ENCODE measurements at places on chromosomes 1 and 21.

DNA sequence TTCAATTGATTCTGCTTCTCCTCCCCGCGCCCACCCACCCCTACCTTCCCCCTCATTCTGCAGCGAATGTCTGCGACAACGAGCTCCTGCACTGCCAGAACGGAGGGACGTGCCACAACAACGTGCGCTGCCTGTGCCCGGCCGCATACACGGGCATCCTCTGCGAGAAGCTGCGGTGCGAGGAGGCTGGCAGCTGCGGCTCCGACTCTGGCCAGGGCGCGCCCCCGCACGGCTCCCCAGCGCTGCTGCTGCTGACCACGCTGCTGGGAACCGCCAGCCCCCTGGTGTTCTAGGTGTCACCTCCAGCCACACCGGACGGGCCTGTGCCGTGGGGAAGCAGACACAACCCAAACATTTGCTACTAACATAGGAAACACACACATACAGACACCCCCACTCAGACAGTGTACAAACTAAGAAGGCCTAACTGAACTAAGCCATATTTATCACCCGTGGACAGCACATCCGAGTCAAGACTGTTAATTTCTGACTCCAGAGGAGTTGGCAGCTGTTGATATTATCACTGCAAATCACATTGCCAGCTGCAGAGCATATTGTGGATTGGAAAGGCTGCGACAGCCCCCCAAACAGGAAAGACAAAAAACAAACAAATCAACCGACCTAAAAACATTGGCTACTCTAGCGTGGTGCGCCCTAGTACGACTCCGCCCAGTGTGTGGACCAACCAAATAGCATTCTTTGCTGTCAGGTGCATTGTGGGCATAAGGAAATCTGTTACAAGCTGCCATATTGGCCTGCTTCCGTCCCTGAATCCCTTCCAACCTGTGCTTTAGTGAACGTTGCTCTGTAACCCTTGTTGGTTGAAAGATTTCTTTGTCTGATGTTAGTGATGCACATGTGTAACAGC lies 339.9 kb downstream of the NTNG1 start:
- no peak for DNase-seq

- no peak for DNase-seq
Observed at GRCh38 chr1:44714944-44715571, 15.9 kb downstream of the RNU5D-1 start.

GRCh38 chr21:35338281-35338680 lies 289.2 kb upstream of the RUNX1 start:
- no peak for DNase-seq

- no peak for DNase-seq
Observed at GRCh38 chr1:47438165-47439016, 547 bp downstream of the FOXD2 start.

DNA sequence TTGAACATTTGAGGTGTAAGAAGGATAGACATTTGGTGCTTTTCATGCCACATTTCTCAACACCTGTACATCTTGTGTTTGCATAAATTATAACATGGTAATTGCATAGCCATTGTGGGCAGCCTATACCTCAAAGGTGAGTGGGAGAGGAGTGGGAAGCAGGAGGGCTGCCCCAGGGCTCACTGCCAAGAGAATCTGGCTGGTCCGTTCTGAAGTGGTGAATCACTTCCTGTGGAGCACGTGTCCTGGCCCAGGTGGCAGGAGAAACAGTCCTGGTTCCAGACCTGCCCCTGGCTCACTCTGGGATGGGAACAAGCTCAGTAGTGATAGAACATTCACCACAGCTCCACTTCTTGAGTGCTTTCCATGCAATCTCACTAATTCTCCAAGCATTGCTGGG lies 11.6 kb upstream of the OLFML2B start:
- no peak for DNase-seq

- DNase-seq, result no peak
Observed at GRCh38 chr1:56074007-56074651, 505.2 kb downstream of the PLPP3 start.

DNA sequence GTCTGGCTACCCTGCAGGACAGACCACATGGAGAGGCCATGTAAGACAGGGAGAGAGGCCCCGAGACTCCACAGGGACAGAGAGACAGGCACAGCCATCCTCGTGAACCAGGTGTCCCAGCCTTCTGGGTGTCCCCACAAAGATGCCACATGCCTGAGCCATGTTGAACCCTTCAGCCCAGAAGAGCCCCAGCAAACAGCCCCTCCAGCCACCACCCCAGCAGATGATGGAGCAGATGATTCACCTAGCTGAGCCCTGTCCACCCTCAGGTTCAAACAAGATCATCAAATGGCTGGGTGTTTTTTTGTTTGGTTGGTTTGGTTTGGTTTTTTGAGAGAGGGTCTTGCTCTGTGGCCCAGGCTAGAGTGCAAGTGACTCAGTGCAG lies 78.7 kb downstream of the DHRS3 start:
- DNase-seq, result no peak

DNA sequence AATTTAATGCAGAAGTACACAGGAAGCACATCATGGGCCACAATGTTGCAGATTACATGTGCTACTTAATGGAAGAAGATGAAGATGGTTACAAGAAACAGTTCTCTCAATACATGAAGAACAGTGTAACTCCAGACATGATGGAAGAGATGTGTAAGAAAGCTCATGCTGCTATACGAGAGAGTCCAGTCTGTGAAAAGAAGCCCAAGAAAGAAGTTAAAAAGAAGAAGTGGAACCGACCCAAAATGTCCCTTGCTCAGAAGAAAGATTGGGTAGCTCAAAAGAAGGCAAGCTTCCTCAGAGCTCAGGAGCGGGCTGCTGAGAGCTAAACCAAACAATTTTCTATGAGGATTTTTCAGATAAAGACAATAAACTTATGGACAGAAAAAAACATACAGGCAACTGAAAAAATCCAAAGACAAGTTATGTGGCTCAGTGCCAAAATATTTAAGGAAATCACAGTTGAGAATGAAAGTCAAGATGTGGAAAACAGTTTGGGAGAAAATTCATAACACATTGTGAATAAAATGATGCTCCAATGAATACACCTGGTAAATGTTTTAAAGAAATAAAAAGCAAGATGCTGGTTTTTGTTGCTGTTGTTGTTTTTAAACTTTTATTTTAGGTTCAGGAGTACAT lies 2.8 kb upstream of the ZNF644 start:
- DNase-seq, result no peak

- DNase-seq, result no peak
Observed at GRCh38 chr1:110787328-110788071, 85.4 kb upstream of the CD53 start.

GRCh38 chr1:6389971-6390370 lies 3.6 kb downstream of the ACOT7 start:
- no peak for DNase-seq

DNA sequence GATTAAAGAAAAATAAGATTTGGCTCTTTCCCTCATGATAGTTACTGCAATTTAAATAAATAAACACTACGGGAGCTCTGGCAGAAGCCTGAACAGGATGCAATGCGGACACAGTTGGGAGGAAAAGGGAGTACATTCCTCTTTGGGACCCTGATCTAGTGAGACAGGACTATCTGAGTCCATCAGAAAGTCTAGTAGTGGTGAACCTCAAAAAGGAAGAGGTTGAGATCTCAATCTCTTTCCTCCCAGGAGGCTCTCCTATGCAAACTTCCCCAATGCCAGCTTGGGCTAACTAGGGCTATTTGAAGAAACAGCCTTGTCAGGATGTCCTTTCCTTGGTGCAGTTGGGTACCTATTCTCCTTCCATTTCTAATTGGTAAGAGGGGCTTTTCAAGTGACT lies 4.9 kb upstream of the ABCD3 start:
- no peak for DNase-seq

- DNase-seq, result no peak
Observed at GRCh38 chr1:64861611-64862010, 104.7 kb downstream of the JAK1 start.

GRCh38 chr1:69291541-69291940 lies 276.2 kb upstream of the LRRC7 start:
- no peak for DNase-seq

- DNase-seq, result no peak
Observed at GRCh38 chr1:118859999-118860398, 128.1 kb downstream of the TBX15 start.

DNA sequence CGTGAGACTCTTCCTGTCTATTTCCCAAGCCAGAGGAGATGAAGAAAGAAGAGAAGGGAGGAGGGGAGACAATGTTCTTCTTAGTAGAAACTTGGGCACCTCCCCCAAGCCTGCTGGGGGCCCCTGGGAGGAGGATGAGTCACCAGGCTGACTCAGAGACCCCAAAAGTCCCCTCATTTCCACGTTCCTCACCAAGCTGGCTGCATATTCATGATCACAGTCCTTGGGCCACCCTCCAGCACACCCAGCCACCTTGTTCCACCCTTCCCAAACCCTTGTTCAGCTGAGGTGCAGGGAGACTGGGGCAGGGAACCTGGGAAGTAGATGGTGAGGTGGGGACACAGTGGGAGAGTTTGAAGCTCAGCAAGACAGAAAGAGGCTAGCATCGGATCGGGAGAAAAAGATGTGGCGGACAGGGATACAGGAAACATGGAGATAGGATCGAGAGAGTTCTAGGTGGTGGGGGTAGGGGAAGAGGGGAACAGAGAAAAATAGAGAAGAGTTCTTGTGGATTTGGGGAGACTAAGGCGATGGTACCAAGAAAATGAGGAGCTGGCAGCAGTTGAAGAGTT lies 712 bp downstream of the RAB13 start:
- no peak for DNase-seq

- no peak for DNase-seq
Observed at GRCh38 chr21:45018131-45019075, 56.0 kb upstream of the ADARB1 start.

GRCh38 chr1:188129856-188130838 lies 1301.4 kb downstream of the PLA2G4A start:
- DNase-seq, result no peak

DNA sequence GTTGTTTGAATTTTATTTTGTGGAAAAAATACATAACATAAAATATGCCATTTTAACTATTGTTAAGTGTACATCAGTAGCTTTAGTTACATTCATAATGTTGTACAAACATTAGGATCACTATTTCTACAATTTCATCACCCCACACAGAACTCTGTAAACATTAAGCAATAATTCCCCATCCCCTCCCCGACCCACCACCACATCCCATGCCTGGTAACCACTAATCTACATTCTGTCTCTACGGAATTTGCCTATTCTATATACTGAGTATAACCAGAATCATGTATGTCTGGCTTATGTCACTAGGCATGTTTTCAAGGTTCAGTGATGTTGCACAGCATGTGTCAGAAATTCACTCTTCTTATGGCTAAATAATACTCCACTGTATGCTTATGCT lies 47.7 kb downstream of the CDC42BPA start:
- no peak for DNase-seq

- DNase-seq, result no peak
Observed at GRCh38 chr1:61344696-61345095, 262.3 kb downstream of the NFIA start.

GRCh38 chr1:2451741-2452140 lies 24.3 kb upstream of the PLCH2 start:
- DNase-seq, result no peak

- no peak for DNase-seq
Observed at GRCh38 chr1:30757352-30758120, at the start of gene LAPTM5. Gene LAPTM5 (minus strand): TSS chr1:30757774. CDS start chr1:30757745, 29 bp downstream.

GRCh38 chr1:48556186-48556850 lies 84.3 kb upstream of the SPATA6 start:
- DNase-seq, result no peak

All from stimulated activated CD4-positive, alpha-beta T cell treated with anti-CD3 and anti-CD28 coated beads, Interleukin-15, amount 100 ng/mL, for 48 hours (primary cell).